ENCODE measurements at places on chromosomes 4 and X. TPM values are rescaled to one million over a fixed set of nuclear protein-coding genes. Genes with fewer than 3 reads are reported as not detected.

- no peak overlapping the region for H3K4me3 ChIP-seq
- H3K4me1 ChIP-seq = no peaks in the 10 kb centered on the region
- no peaks in the 10 kb centered on the region for H3K36me3 ChIP-seq
- DNase-seq = no peak
- H3K27ac ChIP-seq = no peak overlapping the region
- peaks cover 42% of the 10 kb centered on the region for H3K27me3 ChIP-seq
Observed at GRCh38 chrX:132956421-132957210, 1.8 kb downstream of the HS6ST2 start.

DNA sequence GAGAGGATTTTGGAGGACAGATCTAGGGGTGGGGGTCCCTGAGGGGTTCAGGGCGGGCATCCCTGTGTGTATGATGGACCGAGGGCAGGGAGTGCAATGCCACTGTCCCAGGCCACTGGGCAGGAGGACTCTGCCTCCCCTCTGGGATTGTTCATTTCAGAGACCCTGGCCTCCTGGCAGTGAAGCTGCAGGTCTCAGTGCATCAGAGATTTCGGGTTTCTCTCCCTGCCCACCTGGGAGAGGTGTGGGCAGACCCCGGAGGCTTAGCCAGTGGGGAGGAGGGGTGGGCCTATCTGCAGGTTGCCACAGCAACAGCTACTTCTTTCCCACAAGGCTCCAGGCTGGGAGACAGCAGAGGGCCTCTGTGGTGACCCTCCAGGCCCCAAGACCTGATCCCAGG is 80.1 kb upstream of the LRPAP1 start:
- no peaks in the 10 kb centered on the region for H3K27me3 ChIP-seq
- DNase-seq = no peak
- no peak overlapping the region for H3K27ac ChIP-seq
- H3K4me3 ChIP-seq = no peak overlapping the region
- H3K36me3 ChIP-seq = no peaks in the 10 kb centered on the region
- H3K4me1 ChIP-seq = peaks cover 6% of the 10 kb centered on the region

SHOX gene
- not detected for polyA plus RNA-seq

- no peaks in the 10 kb centered on the region for H3K36me3 ChIP-seq
- no peaks in the 10 kb centered on the region for H3K4me1 ChIP-seq
- no peak overlapping the region for H3K27ac ChIP-seq
- DNase-seq = no peak
- H3K4me3 ChIP-seq = no peak overlapping the region
- H3K27me3 ChIP-seq = no peaks in the 10 kb centered on the region
Observed at GRCh38 chr4:181938631-181939030, 304.6 kb upstream of the TENM3 start.

CAMK2D gene
- polyA plus RNA-seq = 16.1 TPM

- no peak for DNase-seq
- H3K4me1 ChIP-seq = no peaks in the 10 kb centered on the region
- H3K27me3 ChIP-seq = no peaks in the 10 kb centered on the region
- H3K36me3 ChIP-seq = no peaks in the 10 kb centered on the region
- no peak overlapping the region for H3K27ac ChIP-seq
Observed at GRCh38 chrX:15816438-15816809, 26.1 kb downstream of the ZRSR2 start.

TMEM271 gene
- 0.54 TPM for polyA plus RNA-seq

DNA sequence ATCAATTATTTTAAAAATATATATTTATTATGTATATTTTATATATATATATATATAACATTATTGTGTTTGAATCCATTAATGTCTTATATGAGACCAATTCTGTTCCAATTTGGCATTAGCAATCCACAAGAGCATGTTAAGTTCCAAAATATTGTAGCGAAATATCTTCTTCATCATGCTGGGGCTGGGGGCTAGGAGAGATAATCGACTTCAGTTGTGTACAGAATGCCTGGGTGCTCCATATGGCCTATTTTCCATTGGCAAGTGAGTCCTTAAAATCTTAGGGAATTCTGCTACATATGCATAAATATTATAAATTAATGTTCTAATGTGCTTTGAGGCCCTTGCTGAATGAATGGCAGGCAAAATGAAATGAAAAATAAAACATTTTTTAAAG is 117.7 kb downstream of the PCDH7 start:
- H3K27me3 ChIP-seq = no peaks in the 10 kb centered on the region
- H3K4me3 ChIP-seq = no peak overlapping the region
- H3K27ac ChIP-seq = no peak overlapping the region
- no peaks in the 10 kb centered on the region for H3K36me3 ChIP-seq

DNA sequence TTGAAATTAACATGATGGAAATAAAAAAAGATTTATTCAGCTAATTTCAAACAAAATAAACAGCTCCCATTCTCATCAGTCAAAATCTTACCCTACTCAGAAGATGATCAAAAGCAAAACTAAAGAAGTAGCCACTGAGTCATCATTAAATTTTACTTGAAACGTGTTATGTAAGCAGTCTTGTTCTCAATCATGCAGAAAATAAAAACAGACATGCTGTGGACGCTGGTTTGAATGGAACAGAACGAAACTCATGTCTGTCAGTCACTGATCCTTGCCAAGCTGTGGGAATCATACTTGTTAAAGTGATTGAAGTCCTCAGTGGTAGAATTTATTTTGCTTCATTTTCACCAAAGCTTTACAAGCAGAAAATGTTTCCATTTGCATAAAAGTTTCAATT is 77.2 kb upstream of the TLR3 start:
- no peak overlapping the region for H3K4me3 ChIP-seq
- no peaks in the 10 kb centered on the region for H3K27me3 ChIP-seq
- peak overlapping the region; percentile 45 for H3K27ac ChIP-seq
- no peaks in the 10 kb centered on the region for H3K4me1 ChIP-seq

SATL1 gene
- polyA plus RNA-seq = 0.94 TPM

DNA sequence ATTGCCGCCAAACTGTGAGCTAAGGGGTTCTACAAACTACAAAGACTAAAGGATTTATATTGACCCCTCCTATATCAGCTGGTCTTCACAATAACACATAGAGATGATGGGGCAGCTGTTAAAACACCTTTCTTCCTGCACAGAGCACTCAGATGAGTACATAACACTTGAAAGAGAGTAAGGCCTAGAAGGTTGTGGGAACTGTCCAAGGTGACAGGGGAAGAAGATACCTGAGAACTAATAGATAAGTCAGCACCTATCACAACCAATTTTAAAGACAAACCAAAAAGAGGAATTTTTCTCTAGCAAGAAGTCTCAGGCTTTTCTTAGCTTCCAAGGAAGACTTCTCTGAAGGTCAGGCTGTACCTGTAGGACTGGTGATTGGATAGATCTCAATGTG is 19.1 kb upstream of the CXCL6 start:
- DNase-seq = no peak
- H3K4me3 ChIP-seq = no peak overlapping the region
- no peak overlapping the region for H3K27ac ChIP-seq

GRCh38 chrX:10074241-10074941 is 82.4 kb upstream of the CLCN4 start:
- H3K36me3 ChIP-seq = no peaks in the 10 kb centered on the region
- no peak for DNase-seq
- no peak overlapping the region for H3K27ac ChIP-seq
- H3K27me3 ChIP-seq = no peaks in the 10 kb centered on the region
- H3K4me1 ChIP-seq = no peaks in the 10 kb centered on the region

DNA sequence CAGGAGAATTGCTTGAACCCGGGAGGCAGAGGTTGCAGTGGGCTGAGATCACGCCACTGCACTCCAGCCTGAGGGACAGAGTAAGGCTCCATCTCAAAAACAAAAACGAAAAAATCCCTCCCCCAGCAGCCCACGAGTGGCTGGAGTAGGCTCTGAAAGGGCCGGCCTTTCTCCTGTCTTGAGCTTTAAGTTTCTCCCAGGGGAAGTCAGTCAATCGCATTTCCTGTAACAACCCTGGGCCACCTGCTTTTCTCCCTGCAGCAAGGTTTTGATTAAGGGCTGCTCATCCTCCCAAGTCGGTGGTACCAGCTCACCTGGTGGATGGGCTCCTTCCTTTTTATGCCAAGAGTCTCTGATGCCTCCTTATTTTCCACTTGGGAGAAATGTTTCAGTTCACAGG is 2.0 kb upstream of the NYX start:
- H3K27ac ChIP-seq = no peak overlapping the region
- no peak overlapping the region for H3K4me3 ChIP-seq
- peaks cover 3% of the 10 kb centered on the region for H3K4me1 ChIP-seq
- H3K27me3 ChIP-seq = peaks cover 7% of the 10 kb centered on the region
- DNase-seq = no peak
- H3K36me3 ChIP-seq = no peaks in the 10 kb centered on the region

- no peak overlapping the region for H3K27ac ChIP-seq
- H3K4me1 ChIP-seq = no peaks in the 10 kb centered on the region
- no peak for DNase-seq
Observed at GRCh38 chr4:113733685-113734084, 27.9 kb downstream of the CAMK2D start.

DNA sequence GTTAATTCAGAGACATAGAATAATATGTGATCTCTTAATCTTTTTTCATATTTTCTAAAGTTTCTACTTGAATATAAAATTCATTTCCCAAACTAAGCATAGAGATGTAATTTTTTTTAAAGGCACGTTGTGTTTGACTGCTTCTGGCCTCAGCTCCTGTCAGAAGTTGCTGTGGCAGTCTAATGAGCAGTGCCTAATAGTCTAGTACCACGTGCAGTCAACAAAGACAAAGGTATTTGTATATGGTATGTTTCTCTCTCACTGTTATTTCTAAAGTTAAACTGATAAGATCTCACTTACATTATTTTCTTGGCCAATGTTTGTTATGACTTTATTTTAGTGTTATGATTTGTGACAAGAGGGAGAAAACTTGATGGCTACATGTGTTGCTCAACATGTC is 48.6 kb upstream of the MCUB start:
- no peaks in the 10 kb centered on the region for H3K36me3 ChIP-seq
- no peak overlapping the region for H3K27ac ChIP-seq
- H3K4me1 ChIP-seq = no peaks in the 10 kb centered on the region
- H3K4me3 ChIP-seq = no peak overlapping the region

GRCh38 chr4:159010563-159011260 is 92.2 kb upstream of the RAPGEF2 start:
- H3K4me3 ChIP-seq = no peak overlapping the region
- H3K36me3 ChIP-seq = no peaks in the 10 kb centered on the region
- no peaks in the 10 kb centered on the region for H3K4me1 ChIP-seq
- no peaks in the 10 kb centered on the region for H3K27me3 ChIP-seq

BMP3 gene
- 0.27 TPM for polyA plus RNA-seq

DNA sequence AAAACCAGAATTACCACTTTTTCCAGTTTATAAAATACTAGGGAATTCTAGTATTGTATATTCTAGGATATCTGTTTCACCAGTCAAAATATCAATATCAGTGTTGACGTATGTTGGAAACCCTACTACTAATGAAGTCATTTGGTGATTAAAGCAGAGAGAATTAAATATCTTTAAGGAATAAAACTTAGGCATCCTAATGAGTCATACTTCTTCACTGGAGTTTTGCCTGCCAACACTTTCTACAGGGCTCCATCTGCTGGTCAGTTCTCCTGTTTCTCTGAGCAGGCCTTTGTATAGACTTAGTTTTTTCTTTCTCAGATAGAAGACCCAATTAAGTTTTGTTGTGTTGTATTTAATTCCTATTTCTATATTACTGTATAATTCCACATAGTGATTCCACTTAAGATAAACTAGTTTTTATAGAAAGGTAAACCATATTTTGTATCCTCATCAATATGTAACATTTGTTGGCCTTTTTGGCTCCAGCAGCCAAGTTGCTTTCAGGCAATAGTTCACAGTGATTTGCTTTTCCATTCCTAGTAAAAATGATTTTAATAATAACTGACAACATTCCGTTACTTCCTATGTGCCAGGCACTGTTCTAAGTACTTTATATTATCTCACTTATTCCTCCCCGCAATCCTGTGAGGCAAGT is 3.5 kb downstream of the AP1AR start:
- H3K27ac ChIP-seq = no peak overlapping the region
- no peak overlapping the region for H3K4me3 ChIP-seq
- H3K27me3 ChIP-seq = no peaks in the 10 kb centered on the region
- H3K4me1 ChIP-seq = peaks cover 12% of the 10 kb centered on the region
- DNase-seq = peak; percentile 73

GRCh38 chr4:19927381-19927780 is 324.3 kb upstream of the SLIT2 start:
- H3K4me3 ChIP-seq = no peak overlapping the region
- no peak overlapping the region for H3K27ac ChIP-seq
- no peaks in the 10 kb centered on the region for H3K27me3 ChIP-seq
- no peaks in the 10 kb centered on the region for H3K36me3 ChIP-seq

ADH1A gene
- polyA plus RNA-seq = not detected

- no peaks in the 10 kb centered on the region for H3K27me3 ChIP-seq
- no peak overlapping the region for H3K27ac ChIP-seq
- no peak overlapping the region for H3K4me3 ChIP-seq
- no peaks in the 10 kb centered on the region for H3K36me3 ChIP-seq
- H3K4me1 ChIP-seq = no peaks in the 10 kb centered on the region
- DNase-seq = no peak
Observed at GRCh38 chr4:26179316-26179760, 141.5 kb upstream of the RBPJ start.

GRCh38 chr4:105293360-105293759 is 146.7 kb downstream of the TET2 start:
- H3K36me3 ChIP-seq = no peaks in the 10 kb centered on the region
- no peaks in the 10 kb centered on the region for H3K27me3 ChIP-seq
- no peak for DNase-seq
- no peaks in the 10 kb centered on the region for H3K4me1 ChIP-seq
- no peak overlapping the region for H3K4me3 ChIP-seq

GRCh38 chr4:151175233-151175632 is 75.8 kb downstream of the RPS3A start:
- no peaks in the 10 kb centered on the region for H3K4me1 ChIP-seq
- H3K27me3 ChIP-seq = no peaks in the 10 kb centered on the region
- H3K4me3 ChIP-seq = no peak overlapping the region
- DNase-seq = no peak
- no peaks in the 10 kb centered on the region for H3K36me3 ChIP-seq
- no peak overlapping the region for H3K27ac ChIP-seq

DNA sequence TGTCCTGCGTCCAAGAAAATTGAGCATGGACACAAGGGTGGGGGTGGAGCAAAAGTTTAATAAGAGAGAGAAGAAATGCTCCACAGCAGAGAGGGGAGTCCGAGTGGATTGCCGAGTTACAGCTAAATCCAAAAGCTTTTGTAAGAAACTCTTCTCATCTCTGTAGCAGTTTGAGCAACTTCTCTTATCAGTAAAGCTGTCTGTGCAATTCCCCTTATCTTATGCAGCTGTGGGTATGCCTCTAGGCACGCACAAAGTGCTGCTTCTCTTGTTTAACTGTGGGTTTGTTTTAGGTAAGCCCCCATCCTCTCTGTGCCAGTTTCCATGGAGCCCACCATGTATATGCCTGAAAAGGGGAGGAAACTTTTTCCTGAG is 44.8 kb downstream of the HMGB2 start:
- no peaks in the 10 kb centered on the region for H3K36me3 ChIP-seq
- H3K4me1 ChIP-seq = no peaks in the 10 kb centered on the region
- H3K4me3 ChIP-seq = no peak overlapping the region
- no peaks in the 10 kb centered on the region for H3K27me3 ChIP-seq

DNA sequence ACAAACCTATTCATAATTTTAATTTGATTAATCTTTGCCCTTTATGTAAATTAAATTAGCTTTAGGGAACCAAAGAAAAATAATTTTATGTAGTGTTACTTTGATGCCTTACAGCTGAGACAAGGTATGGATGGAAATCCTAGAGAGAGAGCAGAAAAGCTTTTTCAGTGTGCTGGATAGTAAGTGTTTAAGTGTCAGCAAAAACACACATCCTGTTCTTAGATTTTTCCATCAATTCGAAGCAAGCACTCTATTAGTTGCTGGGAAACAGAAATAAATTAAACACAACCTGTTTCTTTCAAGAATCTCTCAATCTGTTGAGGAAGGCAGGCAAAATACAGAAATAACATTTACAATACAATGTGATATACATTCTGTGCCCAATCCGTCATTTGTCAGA is 327.8 kb downstream of the GALNTL6 start:
- no peaks in the 10 kb centered on the region for H3K36me3 ChIP-seq
- H3K27ac ChIP-seq = no peak overlapping the region
- no peaks in the 10 kb centered on the region for H3K27me3 ChIP-seq
- no peaks in the 10 kb centered on the region for H3K4me1 ChIP-seq

CSTF2 gene
- polyA plus RNA-seq = 3.6 TPM

Data from adrenal gland (tissue), 19 donors.